NCI-H2107 (cell line): ENCODE measurements at places on chromosomes 11 and 22.
A peak's percentile ranks its signal among the peaks of the same experiment; 100 is the strongest.

DNA sequence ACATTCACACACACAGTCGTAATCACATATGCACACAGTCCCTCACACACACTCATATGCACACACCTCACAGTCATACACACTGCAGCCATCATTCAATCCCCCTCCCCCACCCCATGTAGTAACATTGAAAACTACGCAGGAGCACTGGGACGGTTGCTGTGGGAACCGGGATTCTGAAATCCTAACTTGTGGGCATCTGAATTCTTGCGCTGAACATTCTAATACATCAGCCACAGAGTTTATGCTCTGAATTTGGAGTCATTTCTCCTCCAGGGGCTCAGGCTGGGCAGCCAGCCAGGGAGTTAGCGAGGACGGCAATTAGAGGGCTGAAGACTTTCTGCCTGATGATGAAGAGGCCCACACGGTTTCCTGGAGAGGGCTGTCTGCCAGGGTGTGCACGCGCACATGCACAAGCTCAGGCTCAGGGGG, 32.7 kb downstream of the CD6 start:
- peak; percentile 53 for DNase-seq

- no peak for DNase-seq
Observed at GRCh38 chr11:118046051-118046963, 30.6 kb upstream of the TMPRSS4 start.

DNA sequence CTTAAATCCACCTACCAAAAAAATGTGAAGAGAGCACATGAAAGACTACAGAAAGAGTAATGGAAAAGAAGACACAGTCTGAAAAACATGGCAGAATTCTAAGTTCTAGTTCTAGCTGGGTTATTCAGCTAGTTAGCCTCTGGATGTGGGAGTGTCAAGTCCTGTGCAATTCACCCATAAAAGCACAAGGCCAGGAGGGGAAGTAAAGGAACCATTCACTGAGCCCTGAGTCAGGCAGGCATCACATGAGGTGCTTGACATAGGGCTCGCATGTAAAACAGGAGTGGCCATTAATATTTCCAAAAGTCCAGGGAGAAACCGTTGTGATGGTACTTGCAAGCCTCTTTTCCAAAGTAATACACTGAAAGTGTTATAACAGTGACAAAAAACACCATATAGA, 103.7 kb downstream of the GAB2 start:
- no peak for DNase-seq

DNA sequence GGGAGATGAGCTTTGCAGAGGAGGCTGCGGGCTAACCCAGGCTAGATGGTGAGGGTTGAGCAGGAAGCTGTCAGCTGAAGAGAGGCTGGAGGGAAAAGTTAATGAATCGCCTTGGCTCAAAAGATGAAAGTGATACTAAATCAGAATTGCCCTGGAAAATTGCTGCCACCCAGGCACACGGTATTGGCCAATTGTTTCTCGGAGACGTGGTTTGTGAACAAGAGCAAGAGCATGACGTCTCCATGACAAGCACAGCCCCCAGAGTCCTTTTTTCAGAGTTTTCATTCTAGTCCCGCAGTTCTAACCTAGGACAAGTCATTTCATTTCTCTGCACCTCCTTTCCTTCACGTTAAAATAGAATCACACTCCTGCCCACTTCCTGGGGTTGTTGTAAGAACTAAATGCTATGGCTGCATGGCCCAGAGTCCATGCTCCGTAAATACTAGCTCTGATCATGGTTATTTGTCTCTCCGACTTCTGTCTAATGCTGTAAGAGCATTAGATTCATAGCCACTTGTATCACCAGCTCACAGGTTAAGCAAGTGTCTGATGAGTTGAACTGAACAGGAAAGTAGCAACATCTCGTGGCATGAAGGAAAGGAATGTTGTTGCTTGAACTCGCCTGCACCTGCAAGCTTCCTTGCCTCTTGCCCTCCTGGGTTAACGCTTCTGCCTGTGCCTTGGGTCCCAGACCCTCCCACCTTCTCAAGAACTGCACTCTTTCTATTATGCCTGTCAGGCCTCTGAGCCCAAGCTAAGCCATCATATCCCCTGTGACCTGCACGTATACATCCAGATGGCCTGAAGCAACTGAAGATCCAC, 33.8 kb upstream of the NUP50 start:
- DNase-seq: no peak

GRCh38 chr11:117515892-117516787, 188.5 kb downstream of the CEP164 start:
- DNase-seq: no peak

GRCh38 chr22:28980326-28980725, 81.3 kb downstream of the C22orf31 start:
- DNase-seq: no peak

GRCh38 chr22:43060183-43060582, 29.0 kb downstream of the TTLL1 start:
- DNase-seq: no peak

DNA sequence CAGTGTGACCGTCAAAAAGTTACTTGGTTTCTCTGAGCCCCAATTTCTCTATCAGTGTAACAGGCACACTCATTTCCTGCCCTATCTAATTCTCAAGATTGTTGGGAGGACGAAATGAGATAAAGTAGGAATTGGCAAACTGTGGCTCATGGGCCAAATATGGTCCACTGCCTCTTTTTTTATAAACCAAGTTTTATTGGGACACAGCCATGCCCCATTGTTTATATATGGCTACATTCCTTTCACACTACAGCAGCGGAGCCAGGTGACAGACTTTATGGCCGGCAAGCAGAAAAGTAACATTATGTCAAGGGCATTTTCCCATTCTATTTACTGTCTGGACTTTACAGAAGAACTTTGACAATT, 116.7 kb upstream of the TIMP3 start:
- DNase-seq: no peak

GRCh38 chr11:118635237-118635591, 27.8 kb downstream of the PHLDB1 start:
- no peak for DNase-seq

DNA sequence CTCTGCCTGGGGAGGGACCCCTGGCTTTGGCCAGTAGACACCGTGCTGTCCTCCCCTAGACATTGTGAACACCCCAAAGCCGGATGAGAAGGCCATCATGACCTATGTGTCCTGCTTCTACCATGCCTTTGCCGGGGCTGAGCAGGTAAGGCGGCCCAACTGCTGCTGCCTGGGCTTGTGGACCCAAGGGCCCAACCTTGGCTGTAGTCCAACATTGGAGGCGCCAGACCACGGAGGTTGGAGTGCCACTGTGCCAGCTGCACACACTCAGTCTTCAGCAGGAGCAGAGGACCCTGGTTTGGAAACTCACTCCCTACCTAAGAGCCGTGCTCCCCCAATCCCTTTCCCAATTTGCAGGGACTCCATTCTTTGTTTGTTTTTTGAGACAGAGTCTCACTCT, 9.4 kb downstream of the ACTN3 start:
- no peak for DNase-seq

GRCh38 chr11:72758304-72758689, 6.1 kb upstream of the ARAP1 start:
- DNase-seq: no peak

GRCh38 chr11:121575250-121575962, 122.6 kb upstream of the SORL1-AS1 start:
- DNase-seq: no peak

DNA sequence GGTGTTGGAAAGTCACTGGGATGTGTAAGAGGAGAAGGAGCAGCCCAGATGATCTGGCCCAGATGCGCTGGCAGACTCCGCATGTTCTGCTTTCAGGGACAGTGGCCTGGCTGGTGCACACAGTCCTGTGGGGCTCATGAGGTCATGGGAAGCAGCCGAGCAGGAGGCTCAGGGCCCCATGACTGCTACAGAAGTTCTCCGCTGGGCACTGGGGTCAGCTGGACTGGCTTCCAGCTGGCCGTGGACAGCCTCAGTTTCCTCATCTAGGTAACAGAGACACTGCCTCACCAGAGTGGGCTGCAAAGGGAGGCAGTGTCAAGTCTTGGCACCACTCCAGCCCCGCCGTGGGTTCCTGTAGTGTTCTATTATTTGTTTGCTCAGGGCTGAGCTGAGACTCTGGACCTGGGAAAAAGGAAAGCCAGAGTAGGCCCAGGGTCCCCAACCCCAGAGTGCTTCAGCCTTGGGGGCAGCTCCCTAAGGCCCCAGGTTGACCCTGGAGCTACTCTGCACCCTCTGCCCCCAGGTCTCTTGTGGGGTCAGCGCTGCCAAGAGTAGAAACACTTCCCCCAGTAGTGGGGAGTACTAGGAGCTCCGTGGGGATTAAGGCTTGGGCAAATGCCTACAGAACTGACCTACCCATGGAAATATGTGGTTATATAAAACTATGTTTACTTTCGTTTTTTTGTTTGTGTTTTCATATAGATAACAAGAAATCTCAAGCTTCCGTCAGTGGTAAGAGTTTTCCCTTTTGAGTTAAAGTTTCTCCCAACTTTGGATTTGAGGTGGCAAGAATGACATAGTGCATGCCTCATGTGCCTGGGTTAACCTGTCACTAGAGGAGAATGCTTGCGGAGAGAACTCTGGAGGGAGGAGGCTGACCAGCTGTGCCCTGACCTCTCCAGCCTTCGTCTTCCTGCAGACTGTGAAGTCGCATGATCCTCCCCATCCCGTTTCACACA, 45.3 kb downstream of the MED15 start:
- no peak for DNase-seq

DNA sequence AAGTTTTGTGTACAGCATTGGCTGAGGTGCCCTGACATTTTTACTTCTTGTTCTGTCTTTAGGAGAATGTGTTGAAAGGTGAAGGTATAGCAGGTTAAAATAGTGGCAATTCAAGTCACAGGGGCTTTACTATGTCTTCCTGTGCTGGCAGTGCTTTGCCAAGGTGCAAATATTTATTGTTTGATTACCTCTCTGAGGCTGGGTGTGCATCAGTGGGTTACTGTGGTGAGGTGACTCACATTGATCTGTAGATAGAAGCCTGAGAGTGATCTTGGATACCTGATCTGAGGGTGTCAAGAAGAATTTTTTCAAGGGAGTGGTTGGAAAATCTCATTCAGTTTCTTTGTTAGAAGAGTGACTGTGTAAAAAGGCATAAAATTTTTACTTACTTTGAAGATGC, 90.0 kb downstream of the ARHGAP42 start:
- DNase-seq: no peak

GRCh38 chr11:61812736-61813411, 3.9 kb downstream of the FADS1 start:
- DNase-seq: no peak

GRCh38 chr11:11935536-11935935, 72.9 kb downstream of the DKK3 start:
- no peak for DNase-seq

DNA sequence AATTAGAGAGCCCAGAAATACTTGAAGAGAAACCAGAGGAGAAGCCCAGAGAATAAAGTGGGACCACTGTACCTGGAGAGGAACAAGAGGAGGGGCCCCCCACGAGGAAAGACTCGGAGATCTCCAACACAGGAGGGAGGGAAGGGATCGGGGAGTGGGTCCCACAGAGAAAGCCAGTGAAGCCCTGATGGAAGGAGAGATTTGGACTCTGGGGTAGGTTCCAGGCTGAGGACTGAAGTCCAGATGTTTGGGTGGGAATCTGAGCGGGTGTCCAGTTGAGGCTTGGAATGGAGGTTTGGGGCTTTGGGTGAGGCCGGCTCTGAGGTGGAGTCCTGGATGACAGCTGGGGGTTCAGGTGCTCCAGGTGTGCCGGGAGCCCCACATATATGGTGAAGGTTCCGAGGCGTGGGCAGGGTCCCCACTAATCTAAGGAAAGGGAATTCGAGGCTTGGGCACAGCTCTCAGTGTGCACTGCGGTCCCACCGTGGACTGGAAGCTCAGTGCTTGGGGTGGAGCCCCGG, 32.6 kb downstream of the PDE2A start:
- DNase-seq: no peak

DNA sequence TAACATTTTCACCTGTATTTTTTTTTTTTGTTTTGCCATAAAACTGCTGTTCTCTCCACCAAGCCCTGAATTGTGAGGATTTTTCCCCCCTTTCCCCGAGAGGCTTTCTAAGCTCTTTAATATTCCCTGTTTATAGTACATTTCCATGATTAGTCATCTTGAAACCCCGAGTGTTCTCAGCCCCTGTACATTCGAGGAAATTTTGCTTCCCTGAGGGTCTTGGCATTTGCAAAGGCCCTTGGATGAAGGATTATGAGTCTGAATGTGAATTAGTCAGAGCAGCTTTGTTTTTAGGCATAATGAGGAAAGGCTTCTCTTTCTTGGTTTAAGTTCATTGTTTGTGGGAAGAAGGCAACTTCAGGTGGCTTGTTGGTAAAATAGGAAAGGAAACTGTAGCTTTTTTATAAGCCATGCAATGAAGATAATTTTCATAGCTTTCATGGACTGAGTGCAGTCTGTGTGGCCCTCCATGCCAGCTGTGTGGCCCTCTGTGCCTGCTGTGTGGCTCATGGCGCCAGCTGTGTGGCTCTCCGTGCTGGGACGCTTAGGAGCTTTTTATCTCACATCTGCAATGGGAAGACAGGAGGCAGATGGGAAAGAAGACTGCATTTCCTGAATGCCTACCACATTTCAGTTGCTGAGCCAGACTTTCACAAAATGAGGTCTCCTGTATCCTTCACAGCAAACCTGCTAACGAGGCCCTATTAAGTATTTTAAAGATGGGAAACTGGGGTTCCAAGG, 129.0 kb downstream of the TEAD1 start:
- no peak for DNase-seq

GRCh38 chr11:65850217-65851082, 7.5 kb downstream of the CFL1 start:
- DNase-seq: no peak

DNA sequence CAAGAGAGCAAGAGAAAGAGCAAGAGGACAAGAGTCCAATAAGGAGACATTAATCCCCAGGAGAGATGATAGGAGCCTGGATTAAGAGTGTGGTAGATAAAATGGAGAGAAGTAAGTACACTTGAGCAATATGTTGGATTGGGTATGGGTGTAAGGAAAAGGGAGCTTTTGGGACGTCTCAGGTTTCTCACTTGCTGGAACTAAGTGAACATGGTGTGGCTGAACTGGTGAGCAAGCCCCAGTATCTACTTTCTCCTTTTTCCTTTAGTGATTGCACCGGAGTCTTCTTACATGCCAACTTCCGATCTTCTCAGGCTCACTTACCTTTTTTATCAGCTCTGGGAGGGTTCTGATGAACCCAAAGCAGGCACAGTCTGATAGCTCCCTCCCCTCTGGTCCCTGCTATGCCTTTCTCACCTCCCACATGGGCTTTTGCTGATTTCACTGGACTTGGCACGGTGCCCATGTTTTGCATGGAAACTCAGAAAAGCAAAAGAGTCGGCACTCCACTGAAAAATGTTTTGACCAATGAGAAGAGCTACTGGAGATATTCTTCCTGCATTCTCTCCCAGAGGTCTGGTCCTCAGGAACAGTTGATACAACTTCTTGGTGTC, 14.5 kb upstream of the APLNR start:
- no peak for DNase-seq

DNA sequence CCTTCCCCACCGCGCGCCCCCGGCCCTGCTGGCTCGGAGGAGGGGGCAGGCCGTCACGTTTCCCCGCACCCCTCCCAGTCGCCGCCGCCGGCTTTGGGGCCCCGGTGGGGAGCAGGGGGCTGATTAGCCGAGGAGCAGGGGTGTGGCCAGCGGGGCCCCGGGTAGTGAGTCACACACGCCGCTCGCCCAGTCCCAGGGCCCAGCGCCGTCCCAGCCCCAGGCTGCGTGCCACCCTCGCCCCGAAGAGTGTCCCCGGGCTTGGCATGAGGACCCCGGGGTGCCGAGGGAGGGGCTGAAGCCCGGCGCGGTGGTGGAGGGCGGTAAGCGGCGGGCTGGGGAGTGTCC, 34.4 kb downstream of the PRDM11 start:
- DNase-seq: no peak

GRCh38 chr11:102422817-102423712, 29.5 kb downstream of the TMEM123 start:
- no peak for DNase-seq

- no peak for DNase-seq
Observed at GRCh38 chr11:122981388-122982264, at the start of gene BSX. Gene BSX, minus strand, starts transcription at chr11:122981834. Its CDS starts 163 bp downstream, at chr11:122981671.
